ENCODE measurements at places on chromosomes 12 and 14.

DNA sequence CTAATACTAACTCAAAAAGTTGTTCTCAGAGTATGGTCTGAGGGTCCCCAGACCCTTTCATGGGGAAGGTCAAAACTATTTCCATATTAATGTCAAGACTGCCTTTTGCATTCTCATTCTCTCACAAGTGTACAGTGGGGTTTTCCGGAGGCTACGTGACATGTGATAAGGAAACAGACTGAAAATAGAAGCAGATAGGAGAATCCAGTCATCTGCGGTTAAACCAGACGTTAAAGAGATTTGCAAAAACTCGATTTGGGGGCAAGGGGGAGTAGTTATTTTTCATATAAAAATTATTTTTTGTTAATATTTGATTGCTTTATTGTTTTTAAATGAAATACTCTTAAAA lies 1.0 kb upstream of the NAP1L1 start:
- DNase-seq, result no peak

GRCh38 chr12:104555648-104556047 lies 98.9 kb downstream of the CHST11 start:
- no peak for DNase-seq

GRCh38 chr12:127991485-127991884 lies 275.5 kb upstream of the TMEM132C start:
- no peak for DNase-seq

GRCh38 chr12:75848431-75848925 lies 183.1 kb downstream of the PHLDA1 start:
- DNase-seq, result peak; percentile 10

- DNase-seq, result no peak
Observed at GRCh38 chr12:5723711-5724252, 221.3 kb downstream of the ANO2 start.

Data from small intestine (tissue), 16 donors.